ENCODE measurements at places on chromosomes 7 and 10.

GRCh38 chr10:61097026-61097425 lies 153.0 kb upstream of the RHOBTB1 start:
- no peak for DNase-seq

DNA sequence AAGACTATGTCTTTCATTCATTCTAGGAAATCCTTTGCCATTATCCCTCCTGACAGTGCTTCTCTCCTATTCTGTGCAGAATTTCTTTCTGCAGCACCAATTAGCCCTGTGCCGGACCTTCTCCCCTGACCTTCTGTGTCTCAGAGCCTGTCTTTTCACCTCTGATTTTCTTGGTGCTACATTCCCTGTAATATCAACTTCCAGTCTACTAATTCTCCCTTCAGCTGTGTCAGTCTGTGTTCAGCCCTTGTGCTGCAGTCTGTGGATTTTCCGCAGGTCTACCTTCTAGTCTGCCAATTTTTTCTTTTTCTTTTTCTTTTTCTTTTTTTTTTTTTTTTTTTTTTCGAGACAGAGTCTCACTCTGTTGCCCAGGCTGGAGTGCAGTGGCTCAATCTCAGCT lies 115.8 kb downstream of the ELFN1 start:
- no peak for DNase-seq

GRCh38 chr7:105346593-105347322 lies 42.0 kb downstream of the SRPK2 start:
- no peak for DNase-seq

DNA sequence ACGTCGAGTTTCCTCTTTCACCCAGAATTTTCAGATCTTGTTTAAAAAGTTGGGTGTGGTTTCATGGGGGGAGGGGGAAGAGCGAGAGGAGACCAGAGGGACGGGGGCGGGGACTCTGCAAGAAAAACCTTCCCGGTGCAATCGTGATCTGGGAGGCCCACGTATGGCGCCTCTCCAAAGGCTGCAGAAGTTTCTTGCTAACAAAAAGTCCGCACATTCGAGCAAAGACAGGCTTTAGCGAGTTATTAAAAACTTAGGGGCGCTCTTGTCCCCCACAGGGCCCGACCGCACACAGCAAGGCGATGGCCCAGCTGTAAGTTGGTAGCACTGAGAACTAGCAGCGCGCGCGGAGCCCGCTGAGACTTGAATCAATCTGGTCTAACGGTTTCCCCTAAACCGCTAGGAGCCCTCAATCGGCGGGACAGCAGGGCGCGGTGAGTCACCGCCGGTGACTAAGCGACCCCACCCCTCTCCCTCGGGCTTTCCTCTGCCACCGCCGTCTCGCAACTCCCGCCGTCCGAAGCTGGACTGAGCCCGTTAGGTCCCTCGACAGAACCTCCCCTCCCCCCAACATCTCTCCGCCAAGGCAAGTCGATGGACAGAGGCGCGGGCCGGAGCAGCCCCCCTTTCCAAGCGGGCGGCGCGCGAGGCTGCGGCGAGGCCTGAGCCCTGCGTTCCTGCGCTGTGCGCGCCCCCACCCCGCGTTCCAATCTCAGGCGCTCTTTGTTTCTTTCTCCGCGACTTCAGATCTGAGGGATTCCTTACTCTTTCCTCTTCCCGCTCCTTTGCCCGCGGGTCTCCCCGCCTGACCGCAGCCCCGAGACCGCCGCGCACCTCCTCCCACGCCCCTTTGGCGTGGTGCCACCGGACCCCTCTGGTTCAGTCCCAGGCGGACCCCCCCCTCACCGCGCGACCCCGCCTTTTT lies at the start of gene VIM:
TSS of gene VIM (plus strand) at position 151 of the 925 bp plus-strand sequence. CDS start 1,182 bp downstream, outside the sequence.
- no peak for DNase-seq

DNA sequence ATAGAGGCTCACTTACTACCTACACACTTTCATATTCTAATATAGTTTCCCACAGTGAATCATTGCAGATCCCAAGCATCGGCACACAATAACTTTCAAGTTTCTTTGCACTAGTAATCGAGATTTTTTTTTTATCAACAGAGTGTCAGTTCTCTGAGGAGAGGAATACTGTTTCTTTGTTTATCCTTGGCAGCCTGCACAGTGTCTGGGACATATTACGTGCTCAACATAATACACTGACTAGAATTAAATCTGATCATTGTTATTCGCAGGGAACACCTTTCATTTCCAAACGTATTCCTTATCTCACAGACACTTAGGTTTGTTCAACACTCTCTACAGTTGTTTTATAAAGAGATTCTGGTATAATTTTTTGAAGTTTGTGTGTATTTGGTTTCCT lies 95.3 kb downstream of the CACNA2D1 start:
- DNase-seq, result no peak

DNA sequence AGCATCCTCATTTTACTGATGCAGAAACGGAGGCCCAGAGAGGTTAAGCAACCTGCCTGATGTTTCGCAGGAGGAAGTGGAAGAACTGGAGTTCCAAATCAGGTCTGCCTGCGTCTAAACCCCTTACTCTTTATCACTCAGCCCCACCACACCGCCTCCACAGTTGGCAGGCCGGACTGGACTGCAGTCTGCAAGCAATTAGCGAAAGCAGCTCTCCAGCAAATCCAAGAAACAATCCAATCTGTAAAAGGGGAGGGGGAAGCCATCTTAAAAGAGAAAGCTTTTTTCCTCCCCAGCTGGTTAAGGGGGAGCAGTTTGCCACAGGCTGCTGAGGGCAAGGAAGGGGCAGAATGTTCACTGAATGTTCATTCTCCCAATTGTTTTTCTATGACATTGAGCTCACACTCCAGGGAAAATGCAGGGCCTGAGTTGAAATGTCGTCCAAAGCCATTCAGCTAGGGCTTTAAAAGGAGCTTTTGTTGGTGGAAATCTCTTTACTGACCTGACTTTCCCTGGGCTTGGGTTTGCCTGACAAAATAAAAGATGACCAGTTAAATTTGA lies 350.1 kb downstream of the RNLS start:
- DNase-seq, result no peak

GRCh38 chr10:71432101-71432905 lies 35.6 kb downstream of the CDH23 start:
- no peak for DNase-seq

DNA sequence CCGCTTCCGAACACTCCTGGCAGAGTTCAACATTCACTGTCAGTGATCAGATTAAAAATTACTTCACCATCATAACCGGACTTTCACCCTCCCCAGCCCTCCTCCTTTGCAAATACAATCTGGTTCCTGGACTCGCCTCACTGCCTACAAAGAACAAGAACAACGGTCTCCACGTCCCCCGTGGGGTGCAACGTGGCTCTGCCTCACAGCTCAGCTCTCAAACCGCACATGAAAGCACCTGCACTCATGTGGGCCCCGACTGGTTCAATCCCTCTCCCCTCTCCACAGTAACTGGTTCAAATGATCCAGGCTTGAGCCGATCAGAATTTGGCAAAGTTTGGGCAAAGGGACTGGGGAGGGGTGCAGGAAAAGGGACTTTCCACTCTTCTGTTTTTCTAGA lies 21.0 kb downstream of the ASB13 start:
- DNase-seq, result no peak

- DNase-seq, result no peak
Observed at GRCh38 chr7:3309956-3310355, 8.9 kb downstream of the SDK1 start.

DNA sequence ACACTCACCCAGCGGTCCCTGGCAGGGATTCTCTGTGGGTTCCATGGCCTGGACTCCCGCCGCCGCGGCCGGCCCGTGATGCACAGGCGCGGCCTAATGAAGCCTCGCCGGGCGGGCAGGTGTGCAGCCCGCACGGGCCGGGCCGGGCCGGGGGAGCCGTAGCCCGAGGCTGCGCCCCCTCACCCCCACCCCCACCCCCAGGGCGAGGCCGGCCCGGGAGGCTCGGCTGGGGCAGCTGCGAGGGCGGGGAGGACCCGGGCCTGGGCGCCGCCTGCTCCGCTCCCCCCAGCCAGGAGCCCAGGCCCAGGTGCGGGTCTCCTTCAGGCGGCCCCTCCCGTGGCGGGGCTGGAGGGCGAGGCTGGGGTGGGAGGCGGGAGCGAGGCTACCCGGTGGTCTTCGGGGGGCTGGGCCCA lies at the start of gene NOBOX:
TSS of gene NOBOX (minus strand) at position 45 of the 413 bp plus-strand sequence.
- DNase-seq, result no peak

DNA sequence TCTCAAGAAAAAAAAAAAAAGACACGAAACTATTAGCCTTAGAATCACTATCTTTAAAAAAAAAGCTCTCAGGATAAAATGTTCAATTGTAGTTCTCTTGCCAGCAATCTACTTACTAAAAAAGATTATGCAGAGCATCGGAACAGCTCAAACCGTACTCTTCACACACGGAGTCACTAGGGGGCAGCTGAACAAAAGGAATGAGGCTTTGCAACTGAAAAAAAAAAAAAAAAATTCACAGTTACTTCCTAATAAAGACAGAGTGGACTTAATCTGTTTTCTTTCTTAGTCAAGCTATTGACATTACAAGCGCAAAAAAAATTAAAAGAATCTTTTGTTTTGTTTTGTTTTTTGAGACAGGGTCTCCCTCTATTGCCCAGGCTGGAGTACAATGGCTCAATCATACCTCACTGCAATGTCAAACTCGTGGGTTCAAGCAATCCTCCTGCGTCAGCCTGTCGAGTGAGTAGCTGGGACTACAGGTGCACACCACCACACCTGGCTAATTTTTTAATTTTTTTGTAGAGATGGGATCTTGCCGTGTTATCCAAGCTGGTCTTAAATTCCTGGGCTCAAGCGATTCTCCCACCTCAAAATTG lies 11.5 kb downstream of the PMS2 start:
- DNase-seq, result peak; percentile 59

GRCh38 chr7:37916673-37917660 lies at the start of gene SFRP4:
Gene SFRP4 (minus strand): TSS chr7:37916817. CDS start chr7:37916537, 280 bp downstream.
- DNase-seq, result no peak

GRCh38 chr10:6388261-6388893 lies 185.6 kb downstream of the PFKFB3 start:
- DNase-seq, result no peak

DNA sequence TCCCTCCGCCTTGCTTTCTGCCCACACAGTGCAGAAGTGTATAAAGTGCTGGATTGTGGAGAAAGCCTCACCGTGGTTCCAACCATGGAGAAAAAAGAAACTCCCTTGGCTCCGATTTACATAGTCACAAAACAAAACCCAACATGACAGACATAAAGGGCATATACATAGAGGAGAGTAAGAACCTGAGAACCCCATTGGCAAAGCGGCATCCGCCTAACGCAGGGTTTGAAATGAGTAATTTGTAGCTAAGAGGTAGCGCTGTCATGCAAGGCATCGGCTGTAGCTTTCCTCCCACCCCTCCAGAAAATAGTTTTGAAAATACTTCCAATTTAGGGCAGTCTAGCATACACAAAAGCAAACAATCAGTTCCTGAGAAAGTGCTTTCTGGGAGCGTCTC lies 126.0 kb upstream of the NRBF2 start:
- DNase-seq, result no peak

DNA sequence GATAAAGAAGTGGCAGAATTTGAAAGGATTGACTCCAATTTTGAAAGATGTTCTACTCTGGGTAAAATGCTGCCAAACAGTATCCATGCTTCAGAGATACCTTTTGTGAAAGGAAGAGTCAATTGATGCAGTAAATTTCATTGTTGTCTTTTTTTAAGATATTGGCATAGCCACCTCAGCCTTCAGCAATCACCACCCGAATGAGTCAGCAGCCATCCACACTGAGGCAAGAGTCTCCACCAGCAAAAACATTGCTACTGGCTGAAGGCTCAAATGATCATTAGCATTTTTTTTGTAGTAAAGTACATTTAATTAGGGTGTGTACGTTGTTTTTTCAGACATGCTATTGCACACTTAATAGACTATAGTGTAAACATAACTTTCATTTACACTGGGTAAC lies 31.7 kb upstream of the CYP26C1 start:
- DNase-seq, result no peak

- DNase-seq, result no peak
Observed at GRCh38 chr7:116325517-116325916, 115.2 kb downstream of the TES start.

GRCh38 chr10:6558759-6559461 lies 21.2 kb downstream of the PRKCQ start:
- DNase-seq, result no peak

DNA sequence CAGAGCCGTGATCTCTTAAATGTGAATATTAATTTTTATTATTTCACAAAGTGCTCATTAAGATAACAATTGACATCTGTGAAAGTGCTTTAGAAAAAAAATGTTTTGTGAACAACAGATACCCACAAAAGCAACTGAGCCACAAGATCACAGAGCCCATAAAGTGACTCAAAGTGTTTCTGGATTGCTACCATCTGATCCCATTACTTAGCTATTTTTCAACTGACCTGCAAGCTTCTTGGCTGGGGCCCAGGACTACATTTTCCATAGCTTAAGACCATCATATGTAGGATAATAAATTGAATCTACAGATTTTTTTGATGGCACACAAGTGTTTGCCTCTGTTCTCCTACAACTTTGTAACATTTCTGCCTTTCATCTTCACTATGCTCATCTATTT lies 674.4 kb downstream of the PHTF2 start:
- no peak for DNase-seq

DNA sequence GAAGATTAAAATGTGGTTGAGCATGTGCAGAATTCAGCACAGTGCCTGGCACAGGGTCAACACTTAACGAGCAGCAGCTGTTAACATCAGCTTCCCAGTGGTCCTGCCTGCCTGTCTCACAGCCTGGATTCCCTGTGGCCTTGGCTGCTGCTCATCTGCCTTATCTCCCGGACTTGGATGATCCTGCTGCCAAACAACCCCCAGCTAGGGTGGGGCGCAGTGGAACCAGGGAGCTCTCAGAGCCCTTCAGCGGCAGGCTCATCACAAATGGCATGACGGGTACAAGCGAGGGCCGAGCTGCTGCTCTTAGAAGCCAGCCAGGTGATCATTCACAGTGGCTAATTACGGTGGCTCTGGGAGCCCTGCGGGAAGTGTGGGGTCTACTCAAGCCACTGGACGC lies 13.0 kb upstream of the SMARCD3 start:
- no peak for DNase-seq

DNA sequence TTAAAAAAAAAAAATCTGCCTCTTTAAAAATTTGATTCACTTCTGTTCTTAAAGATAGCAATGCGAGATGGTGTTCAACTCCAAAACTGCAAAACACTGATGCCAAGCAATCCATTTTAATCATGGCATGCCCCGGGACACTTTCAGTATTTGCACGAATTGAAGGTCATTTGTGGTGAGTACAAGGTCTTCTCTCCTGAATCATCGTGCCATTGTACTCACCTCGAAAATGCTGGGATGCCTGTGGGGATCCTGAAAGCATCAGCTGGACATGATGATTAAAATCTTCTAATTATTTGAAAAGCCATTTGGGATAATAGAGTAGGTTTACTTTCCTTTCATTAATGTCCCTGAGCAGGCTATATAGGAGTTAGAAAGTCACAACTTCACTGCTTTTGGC lies 125.1 kb upstream of the NRP1 start:
- no peak for DNase-seq

DNA sequence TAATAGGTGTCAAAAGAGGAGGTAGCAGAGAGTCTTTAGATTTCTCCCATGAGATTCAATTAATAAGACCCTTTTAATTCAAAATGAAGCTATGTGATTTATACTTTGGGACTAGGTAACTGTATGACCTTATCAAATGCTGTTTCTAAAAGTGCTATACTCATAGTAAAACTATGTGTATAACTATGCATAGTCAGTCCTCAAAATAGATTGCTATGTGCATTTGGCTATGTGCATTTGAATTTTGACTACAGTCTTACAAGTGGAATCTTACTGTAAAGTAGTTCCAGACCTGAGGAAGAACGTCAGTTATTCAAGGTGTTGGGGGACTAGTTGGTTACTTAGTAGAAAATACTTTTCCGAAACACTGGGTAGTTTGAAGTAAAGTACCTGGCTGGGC lies 36.9 kb downstream of the ADD3 start:
- DNase-seq, result no peak
